ENCODE measurements at places on chromosomes 13 and 19.

GRCh38 chr19:56637976-56638555, 4.9 kb upstream of the SMIM17 start:
- no peak for DNase-seq

- DNase-seq = no peak
Measured at GRCh38 chr13:52411629-52412028, 5.7 kb upstream of the THSD1 start.

GRCh38 chr19:24046550-24046949, 40.4 kb upstream of the ZNF254 start:
- DNase-seq = peak; percentile 52

- no peak for DNase-seq
Measured at GRCh38 chr13:64935441-64935840, 2294.7 kb downstream of the PCDH9 start.

DNA sequence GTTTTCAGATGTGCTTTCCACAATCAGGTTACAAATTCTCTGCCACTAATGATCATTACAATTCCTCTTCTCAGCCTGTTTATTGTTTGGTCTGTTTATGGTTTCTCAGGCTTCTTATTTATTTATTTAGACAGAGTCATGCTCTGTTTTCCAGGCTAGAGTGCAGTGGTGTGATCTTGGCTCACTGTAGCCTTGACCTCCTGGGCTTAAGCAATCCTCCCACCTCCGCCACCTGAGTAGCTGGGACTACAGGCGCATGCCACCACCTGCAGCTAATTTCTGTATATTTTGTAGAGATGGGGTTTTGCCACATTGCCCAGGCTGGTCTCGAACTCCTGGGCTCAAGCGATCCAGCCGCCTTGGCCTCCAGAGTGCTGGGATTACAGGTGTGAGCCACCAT, 2.1 kb upstream of the ZSCAN5A start:
- DNase-seq = no peak

GRCh38 chr13:110073982-110074381, 233.0 kb downstream of the COL4A1 start:
- DNase-seq = peak; percentile 18

- no peak for DNase-seq
Measured at GRCh38 chr19:2355168-2356035, 4.7 kb upstream of the TMPRSS9 start.

DNA sequence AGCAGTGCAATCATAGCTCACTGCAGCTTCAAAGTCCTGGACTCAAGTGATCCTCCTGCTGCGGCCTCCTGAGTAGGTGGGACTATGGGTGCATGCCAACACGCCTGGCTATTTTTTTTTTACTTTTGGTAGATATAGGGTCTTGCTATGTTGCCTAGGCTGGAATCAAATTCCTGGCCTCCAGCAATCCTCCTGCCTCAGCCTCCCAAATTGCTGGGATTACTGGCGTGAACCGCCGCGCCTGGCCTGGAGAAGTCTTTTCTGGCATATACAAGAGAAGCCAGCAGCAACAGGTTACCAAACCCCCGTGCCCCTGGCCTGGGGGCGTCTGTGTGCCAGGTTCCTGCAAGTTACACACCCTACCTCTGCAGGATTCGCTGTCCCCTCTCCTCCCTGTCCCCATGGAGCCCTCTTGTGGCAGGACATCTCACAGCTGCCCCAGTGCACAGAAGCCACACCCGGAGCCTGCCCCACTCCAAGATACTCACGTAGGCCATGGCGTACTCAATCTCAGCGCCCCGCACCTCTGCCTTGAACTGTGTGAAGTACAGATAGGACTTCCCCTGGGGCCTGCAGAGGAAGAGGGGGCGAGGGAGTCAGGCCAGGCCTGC, 9.9 kb downstream of the MYDGF start:
- no peak for DNase-seq

- no peak for DNase-seq
Measured at GRCh38 chr13:58004751-58005150, 373.2 kb downstream of the PCDH17 start.

DNA sequence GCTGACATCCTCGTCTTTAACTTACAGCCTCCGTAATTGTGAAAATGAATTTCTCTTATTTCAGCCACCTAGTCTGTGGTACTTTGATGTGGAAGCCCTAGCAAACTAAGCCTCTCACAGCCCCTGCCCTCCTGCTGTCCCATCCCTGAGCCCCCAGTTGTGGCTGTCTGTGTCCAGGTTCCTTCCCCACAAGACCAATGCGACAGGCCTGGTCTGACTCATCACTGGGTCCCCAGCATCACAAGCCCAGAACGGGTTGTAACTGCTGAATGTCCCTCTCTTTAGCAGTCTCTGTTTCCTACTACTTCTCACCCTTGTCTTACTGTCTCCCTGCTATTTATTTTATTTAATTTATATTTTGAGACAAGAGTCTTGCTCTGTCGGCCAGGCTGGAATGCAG, 5.7 kb downstream of the POU2F2 start:
- DNase-seq = no peak

GRCh38 chr13:27455331-27455855, 5.0 kb upstream of the MTIF3 start:
- peak; percentile 24 for DNase-seq

GRCh38 chr13:110801044-110801443, 87.5 kb downstream of the ING1 start:
- peak; percentile 60 for DNase-seq

DNA sequence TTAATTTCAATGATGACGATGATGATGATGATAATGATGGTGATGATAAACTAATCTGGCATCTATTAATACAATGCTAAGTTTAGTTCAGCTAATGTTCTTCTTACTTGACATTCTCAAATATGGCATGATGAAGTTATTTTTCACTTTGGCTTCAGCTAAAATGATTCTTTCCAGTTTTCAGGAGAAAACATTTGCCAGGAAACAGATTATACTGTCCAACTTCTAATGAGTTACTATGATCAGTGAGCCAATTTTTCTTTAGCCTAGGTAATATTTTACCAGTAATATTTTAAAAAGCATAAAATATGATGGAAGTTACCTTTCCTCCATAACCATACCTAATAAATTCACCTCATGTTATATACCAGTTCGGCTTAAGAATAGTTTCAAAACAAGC, 245.7 kb upstream of the CSNK1A1L start:
- no peak for DNase-seq

GRCh38 chr13:27411341-27411740, 13.1 kb upstream of the GTF3A start:
- DNase-seq = no peak

GRCh38 chr19:31772915-31773314, 423.7 kb upstream of the TSHZ3 start:
- DNase-seq = no peak

DNA sequence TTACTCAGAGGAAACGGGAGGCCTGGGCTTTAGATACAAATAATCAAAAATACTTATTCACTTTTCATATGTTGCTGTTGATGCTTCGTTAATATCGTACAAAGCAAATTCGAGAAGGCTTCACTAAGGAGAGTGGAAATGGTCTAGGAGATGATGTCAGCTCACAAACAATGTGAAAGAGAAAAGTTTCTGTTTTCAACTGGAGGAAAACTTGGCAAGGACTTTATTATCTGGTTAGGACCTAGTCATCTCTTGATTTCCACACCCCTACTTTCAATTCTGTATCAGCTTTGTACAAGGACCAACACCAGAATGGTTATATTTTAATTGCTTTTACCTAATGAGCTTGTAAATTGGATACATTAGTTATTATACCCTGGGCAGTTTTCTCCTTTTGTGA, 88.0 kb downstream of the SLC10A2 start:
- DNase-seq = no peak

DNA sequence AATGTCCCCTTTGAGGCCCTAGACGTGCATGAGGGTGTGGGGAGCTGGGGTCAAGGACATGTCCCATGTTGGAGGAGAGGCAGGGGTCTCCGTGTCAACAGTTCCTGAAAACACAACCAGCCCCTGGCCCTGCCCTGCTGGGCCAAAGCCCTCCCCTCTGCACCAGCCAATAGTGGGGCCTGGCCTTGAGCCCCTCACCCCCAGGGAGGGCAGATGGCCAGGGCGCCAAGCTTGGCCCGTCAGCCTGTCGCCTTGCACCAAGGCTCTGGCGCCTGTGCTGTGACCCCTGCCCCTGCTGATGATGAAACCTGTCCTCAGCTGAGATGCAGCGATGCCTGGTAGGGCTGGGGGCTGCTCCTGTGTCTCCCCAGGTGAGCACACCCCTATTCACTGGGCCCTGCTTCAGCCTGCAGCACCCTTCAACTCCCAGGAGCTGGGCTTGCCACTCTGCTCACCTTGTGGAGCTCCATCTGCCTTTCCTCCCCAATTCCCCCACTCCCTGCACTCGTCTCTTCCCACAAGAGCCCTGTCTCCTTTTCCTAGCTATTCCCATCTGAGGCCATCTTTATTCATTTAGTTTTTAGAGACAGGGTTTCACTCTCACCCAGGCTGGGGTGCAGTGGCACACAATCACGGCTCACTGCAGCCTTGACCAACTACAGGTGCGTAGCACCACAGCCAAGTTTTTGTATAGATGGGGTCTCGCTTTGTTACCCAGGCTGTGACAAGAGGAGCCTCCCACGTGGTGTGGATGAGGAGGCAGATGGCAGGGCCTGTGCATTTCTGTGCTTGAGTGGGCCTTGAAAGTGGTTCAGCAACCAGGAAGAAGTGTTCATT, 2.1 kb upstream of the HAMP start:
- no peak for DNase-seq

GRCh38 chr19:51120160-51120559, 4.5 kb upstream of the SIGLEC9 start:
- no peak for DNase-seq

DNA sequence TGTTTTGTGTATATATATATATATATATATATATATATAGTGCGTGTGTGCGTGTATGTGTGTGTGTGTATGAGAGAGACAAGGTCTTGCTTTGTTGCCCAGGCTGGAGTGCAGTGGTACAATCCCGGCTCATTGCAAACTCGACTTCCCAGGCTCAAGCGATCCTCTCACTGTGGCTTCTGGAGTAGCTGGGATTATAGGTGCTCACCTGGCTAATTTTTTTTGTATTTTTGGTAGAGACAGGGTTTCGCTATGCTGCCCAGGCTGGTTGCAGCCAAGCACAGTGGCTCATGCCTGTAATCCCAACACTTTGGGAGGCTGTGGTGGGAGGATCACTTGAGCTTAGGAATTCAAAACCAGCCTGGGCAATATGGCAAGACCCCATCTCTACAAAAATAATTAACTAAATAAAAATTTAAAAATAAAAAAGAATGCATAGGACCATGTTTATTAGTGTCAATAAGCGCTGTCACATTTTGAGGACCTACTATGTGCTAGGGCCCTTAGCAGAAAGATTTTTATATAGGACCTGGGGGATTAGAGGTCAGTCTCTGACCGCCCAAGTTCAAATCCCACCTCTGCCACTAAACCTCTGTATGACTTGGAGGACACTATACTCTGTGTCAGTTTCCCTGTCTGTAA, 1.8 kb downstream of the PVR start:
- DNase-seq = no peak

GRCh38 chr19:40762754-40763470, 11.9 kb downstream of the SNRPA start:
- no peak for DNase-seq

DNA sequence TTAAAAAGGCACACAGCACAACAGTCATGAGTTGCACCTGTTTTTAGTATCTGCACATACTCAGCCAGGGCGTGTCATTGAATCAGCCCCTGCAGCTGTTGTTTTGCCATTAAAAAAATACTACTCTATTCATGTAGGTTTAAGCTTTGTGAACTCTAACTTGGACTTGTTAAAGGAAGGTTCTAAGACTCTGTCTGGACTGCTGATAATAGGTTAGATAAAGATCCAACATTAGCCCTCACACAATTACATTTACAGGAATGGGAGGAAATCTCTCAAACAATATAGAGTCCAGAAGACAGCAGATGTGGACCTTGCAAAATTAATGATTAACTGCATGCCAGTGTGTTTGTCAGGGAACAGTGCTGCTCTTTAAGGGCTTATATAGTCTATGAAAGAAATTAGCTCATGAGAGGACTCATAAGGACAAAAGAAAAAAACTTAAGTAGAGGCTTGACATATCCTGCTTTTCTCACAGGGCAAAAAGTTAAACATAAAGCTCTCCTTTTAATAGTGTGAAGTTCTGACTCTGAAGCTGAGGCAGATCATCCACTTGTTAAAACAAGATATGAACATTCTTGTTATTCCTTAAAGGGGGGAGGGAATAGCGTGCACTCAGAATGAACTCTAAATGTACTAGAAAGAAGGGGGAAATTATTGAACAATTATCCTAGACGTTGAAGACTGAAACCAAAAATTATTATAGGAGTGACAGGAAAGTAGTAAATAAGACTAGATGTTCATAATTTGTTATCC, 243.6 kb downstream of the NDFIP2 start:
- DNase-seq = no peak

- no peak for DNase-seq
Measured at GRCh38 chr13:45337395-45337794, 3.6 kb downstream of the TPT1 start.

DNA sequence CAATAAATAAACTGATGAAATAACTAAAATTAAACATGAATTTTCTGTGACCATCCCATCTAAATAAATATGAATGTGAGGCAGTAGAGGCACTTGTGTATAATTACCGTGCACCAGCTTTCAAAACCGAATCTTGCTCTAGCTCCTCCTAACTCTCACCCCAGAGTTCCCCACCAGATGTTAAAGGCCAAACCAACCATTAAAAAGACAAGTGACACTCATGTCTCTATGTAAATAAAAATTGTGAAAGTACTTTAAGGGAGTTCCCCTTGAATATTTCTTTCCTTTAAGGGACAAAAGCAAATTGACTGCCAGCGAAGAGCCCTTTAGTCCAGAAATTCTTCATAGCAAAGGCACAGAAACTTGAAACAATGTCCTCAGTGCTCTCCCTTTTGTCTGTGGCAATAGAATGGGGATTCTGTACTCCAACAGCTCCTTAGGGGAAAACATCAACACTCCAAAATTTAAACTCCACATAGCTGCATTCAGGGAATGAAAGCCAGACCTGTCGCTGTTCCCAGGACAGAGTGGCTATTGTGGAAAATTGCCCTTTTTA, 101.7 kb upstream of the SOX21 start:
- DNase-seq = no peak

Measured in NCI-H1417 (cell line).